ENCODE measurements at places on chromosomes 2 and 18.

DNA sequence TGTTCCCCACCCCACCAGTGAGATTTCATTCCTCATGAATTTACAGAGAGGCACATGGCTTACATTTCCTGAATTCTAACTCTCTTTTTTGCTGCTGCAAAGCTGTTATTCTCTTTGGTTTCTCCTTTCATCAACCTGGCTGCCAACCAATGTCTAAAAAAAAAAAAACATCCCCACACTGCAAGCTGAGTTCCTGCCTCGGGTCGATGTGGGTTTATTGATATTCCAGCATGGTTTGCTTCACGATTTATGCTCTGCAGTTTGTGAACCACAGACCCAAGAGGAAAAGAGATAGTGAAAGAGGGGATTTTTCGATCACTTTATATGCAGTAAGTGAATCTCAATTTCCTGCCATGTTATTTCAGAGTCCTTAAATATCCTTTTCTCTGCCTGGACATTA lies 363.6 kb downstream of the LPIN1 start:
- DNase-seq = no peak

GRCh38 chr18:63264871-63265270 lies 54.7 kb downstream of the BCL2 start:
- DNase-seq = no peak

- no peak for DNase-seq
These were observed 22.2 kb downstream of the GALR1 start for GRCh38 chr18:77271576-77272481.

GRCh38 chr18:36511791-36512352 lies 214.4 kb downstream of the FHOD3 start:
- DNase-seq = no peak

DNA sequence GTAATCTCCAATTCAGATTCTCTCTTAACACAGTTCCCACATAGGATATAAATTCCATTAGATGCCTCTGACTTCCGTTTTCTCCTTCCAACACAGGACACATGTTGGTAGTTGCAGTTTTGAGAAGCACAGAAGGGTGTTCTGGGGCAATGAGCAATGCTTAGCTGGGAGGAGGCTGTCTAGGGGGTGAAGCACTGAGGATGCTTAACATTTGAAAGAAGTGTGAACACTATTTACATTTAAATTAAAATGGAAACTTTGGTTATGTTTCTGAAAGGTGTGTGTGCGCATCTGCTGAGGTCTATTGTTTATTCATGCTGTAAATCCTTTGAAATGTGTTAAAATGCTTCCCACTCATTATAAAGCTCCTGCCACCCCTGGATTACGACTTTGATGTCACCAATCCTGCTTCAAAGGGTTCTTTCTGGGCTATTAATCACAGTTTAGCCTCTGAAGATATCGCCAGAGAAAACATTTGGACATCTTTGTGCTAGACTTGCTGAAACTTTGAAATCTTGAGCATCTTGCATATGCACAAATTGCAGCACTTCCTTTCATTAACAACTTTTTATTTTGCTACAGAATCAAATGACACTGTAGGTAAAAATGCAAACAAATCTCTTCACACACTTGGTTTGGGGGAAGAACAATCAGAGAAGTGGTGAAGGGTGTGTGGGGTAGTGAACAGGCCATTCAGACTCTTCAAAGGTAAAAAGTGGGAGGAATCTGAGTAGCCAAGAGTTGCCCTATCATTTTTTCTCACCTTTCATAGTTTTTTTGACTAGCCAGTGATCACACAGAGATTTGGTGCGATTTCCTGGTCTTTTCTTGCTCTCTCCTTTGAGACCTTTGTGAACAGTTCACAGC lies 258.4 kb downstream of the MYO3B start:
- DNase-seq = no peak

All from stimulated activated CD8-positive, alpha-beta memory T cell treated with anti-CD3 and anti-CD28 coated beads, Interleukin-15, amount 100 ng/mL, for 24 hours (primary cell).